ENCODE measurements at places on chromosomes 2 and 18. TPM values are rescaled to one million over a fixed set of nuclear protein-coding genes. Genes with fewer than 3 reads are reported as not detected.
A peak's percentile ranks its signal among the peaks of the same experiment; 100 is the strongest.

- no peak for DNase-seq
- no peaks in the 10 kb centered on the region for H3K36me3 ChIP-seq
- H3K27me3 ChIP-seq: no peaks in the 10 kb centered on the region
These were observed 20.4 kb upstream of the CABLES1 start for GRCh38 chr18:23114911-23115310.

GRCh38 chr2:32455816-32456215 lies 99.0 kb downstream of the BIRC6 start:
- H3K36me3 ChIP-seq: peaks cover 16% of the 10 kb centered on the region
- no peak overlapping the region for H3K27ac ChIP-seq
- DNase-seq: no peak

DNA sequence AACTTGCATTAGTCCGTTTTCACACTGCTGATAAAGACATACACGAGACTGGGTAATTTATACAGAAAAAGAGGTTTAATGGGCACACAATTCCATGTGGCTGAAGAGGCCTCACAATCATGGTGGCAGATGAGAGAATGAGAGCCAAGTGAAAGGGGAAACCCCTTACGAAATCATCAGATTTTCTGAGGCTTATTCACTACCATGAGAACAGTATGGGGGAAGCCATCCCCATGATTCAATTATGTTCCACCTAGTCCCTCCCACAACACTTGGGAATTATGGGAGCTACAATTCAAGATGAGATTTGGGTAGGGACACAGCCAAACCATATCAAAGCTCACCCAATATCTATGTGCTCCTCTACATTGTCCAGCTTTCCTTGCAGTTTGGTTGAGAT lies 16.0 kb upstream of the SERPINE2 start:
- H3K27me3 ChIP-seq: peaks cover 12% of the 10 kb centered on the region
- no peak for DNase-seq
- no peak overlapping the region for H3K27ac ChIP-seq
- H3K4me1 ChIP-seq: no peaks in the 10 kb centered on the region
- no peak overlapping the region for H3K4me3 ChIP-seq
- H3K36me3 ChIP-seq: no peaks in the 10 kb centered on the region

DNA sequence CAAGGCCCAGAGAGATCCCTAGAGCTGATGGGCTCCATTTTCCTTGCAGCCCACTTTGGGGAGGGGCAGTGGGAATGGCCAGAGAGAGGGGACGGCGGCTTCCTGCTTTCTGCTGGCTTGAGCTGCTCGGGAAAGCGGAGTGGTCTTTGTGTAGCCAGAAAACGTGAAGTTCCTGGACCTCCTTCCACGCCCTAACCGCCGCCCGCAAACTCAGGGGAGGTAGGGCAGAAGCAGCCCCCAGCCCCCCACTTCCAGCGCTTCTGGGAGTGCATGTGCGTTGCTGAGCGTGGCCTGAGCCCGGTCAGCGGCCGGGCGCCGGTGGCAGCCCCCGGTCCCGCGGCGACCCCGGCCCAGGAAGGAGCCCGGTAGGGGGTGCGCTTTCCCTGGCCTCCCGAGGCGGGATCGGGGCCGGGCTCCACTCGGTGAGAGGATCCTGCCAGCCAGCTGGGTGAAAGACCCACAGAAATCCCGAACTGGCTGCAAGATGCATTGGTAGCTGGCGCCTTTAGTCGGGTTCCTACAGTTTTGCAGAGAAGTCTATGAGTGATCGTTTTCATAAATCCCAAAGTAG lies 25.3 kb upstream of the BOD1L2 start:
- no peaks in the 10 kb centered on the region for H3K4me1 ChIP-seq
- H3K27ac ChIP-seq: no peak overlapping the region
- no peak for DNase-seq
- no peak overlapping the region for H3K4me3 ChIP-seq
- H3K36me3 ChIP-seq: no peaks in the 10 kb centered on the region

GRCh38 chr2:118764855-118765254 lies 82.6 kb downstream of the EN1 start:
- no peak overlapping the region for H3K27ac ChIP-seq
- no peaks in the 10 kb centered on the region for H3K36me3 ChIP-seq
- H3K27me3 ChIP-seq: no peaks in the 10 kb centered on the region
- no peak overlapping the region for H3K4me3 ChIP-seq

- peaks cover 2% of the 10 kb centered on the region for H3K27me3 ChIP-seq
- H3K4me1 ChIP-seq: peaks cover 10% of the 10 kb centered on the region
- H3K27ac ChIP-seq: no peak overlapping the region
- no peak for DNase-seq
- no peaks in the 10 kb centered on the region for H3K36me3 ChIP-seq
These were observed 112.4 kb downstream of the AOX1 start for GRCh38 chr2:200698217-200698616.

DNA sequence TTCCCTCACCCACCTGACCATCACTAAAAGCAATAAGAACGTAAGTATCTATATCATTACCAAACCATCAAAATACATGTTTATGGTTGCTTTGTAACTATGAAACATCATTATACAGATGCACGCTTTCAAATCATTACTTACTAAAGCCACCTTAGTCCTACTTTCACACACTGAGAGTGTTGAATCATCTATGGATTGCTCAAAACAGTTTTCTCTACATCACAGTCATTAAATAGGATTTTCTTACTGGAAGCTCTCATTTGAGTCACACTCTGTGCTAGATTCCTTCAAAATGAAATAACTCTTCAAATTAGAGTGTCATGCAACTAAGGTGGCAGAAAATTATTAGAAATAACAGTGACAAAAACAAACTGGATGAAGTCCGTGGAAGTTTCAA lies 878.4 kb downstream of the CPS1 start:
- DNase-seq: no peak
- no peaks in the 10 kb centered on the region for H3K27me3 ChIP-seq
- H3K36me3 ChIP-seq: no peaks in the 10 kb centered on the region
- no peak overlapping the region for H3K4me3 ChIP-seq

GRCh38 chr2:69693775-69694450 lies 48.0 kb upstream of the ANXA4 start:
- peak; percentile 80 for DNase-seq
- H3K27me3 ChIP-seq: no peaks in the 10 kb centered on the region
- H3K4me1 ChIP-seq: peaks cover 67% of the 10 kb centered on the region
- peak overlapping the region; percentile 70 for H3K27ac ChIP-seq
- no peaks in the 10 kb centered on the region for H3K36me3 ChIP-seq

DNA sequence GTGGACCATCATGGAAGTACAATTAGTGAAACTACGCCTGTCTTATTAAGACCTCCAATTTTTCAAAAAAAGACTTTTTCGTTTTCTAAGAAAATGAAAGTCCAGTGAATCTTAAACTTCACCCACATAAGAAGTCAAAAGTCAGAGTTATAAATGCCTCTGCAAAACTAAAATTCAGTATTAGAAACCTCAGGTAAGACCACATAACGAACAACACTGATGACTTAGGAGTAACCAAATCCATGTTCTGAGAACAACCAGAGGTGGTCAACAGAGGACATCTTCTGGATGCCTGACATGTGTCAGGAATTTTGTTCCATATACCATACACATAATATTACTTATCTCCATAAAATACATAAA lies 62.4 kb downstream of the RPL31 start:
- no peaks in the 10 kb centered on the region for H3K27me3 ChIP-seq
- no peak for DNase-seq
- no peaks in the 10 kb centered on the region for H3K36me3 ChIP-seq
- H3K4me3 ChIP-seq: no peak overlapping the region
- no peaks in the 10 kb centered on the region for H3K4me1 ChIP-seq
- no peak overlapping the region for H3K27ac ChIP-seq

GRCh38 chr2:206989311-206989710 lies 50.0 kb downstream of the CPO start:
- H3K4me1 ChIP-seq: peaks cover 5% of the 10 kb centered on the region
- H3K27ac ChIP-seq: no peak overlapping the region
- H3K4me3 ChIP-seq: no peak overlapping the region
- no peaks in the 10 kb centered on the region for H3K36me3 ChIP-seq
- no peaks in the 10 kb centered on the region for H3K27me3 ChIP-seq

Gene VIT
- total RNA-seq: not detected

Gene LRRTM4
- not detected for total RNA-seq

Gene PDE1A
- not detected for total RNA-seq

Gene DSC1
- not detected for total RNA-seq

Gene NGEF
- total RNA-seq: not detected

Gene CRACDL
- 0.10 TPM for total RNA-seq

Gene CPLX4
- not detected for total RNA-seq

Gene ITGB6
- total RNA-seq: not detected

Gene CXCR4
- 2,224 TPM for total RNA-seq

Measured in CD4-positive, CD25-positive, alpha-beta regulatory T cell (primary cell).